Hematopoietic multipotent progenitor cell treated with erythropoietin and hydrocortisone succinate and interleukin-3 and kit ligand, for 8 days (in vitro differentiated cells): ENCODE measurements at places on chromosomes 3 and 15.

- no peak for DNase-seq
Measured at GRCh38 chr3:133477487-133477886, 77.6 kb downstream of the BFSP2 start.

- DNase-seq: no peak
Measured at GRCh38 chr15:39746714-39747276, 35.8 kb downstream of the FSIP1 start.

- no peak for DNase-seq
Measured at GRCh38 chr15:73809728-73810501, 56.8 kb upstream of the INSYN1 start.

DNA sequence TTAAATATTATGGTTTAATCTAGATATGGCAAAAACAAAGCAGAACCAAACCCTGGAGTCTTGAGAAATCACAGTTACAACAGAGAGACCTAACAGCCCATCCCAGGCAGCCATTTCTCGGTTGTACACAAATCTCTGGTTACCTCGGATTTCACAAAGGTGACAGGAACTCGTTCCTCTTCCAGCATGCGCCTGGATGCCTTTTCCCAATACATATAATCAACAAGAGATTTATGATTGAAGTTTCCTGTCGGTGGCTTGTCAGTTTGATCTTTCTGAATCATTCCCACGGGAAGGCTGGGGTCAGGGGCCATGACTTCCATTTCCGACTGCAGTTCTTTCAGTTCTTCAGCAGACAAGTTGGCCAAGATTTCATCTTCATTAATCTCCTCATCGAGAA is 445 bp downstream of the LMOD3 start:
- no peak for DNase-seq

- no peak for DNase-seq
Measured at GRCh38 chr3:69339760-69340159, 46.1 kb downstream of the FRMD4B start.

GRCh38 chr3:56928379-56929068 is 126.8 kb upstream of the ARHGEF3 start:
- peak; percentile 25 for DNase-seq

DNA sequence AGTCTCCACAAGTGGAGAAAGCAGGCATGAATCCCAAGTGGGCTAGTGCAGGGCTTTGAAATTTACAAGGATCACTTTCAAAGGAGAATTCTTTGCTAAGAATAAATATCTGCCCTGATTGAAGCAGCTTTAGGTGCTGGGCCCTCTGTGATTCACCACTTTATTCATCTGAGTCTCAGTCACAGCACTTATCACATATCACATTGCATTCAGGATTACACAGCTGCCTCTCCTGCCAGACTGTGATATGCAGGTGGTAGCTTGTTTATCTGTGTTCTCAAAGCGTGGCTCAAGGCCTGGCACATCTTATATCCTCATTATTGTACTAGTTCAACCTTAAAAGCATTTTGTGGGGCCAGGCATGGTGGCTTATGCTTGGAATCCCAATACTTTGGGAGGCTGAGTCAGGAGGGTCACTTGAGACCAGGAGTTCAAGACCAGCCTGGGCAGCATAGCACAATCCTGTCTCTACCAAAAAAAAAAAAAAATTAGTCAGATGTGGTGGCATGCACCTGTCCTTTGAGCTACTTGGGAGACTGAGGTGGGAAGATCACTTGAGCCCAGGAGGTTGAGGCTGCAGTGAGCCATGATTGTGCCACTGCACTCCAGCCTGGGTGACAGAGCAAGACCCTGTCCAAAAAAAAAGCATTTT is 156.9 kb upstream of the EIF1B start:
- DNase-seq: peak; percentile 4

GRCh38 chr3:167820102-167820865 is 84.8 kb downstream of the SERPINI1 start:
- DNase-seq: no peak

- no peak for DNase-seq
Measured at GRCh38 chr15:60222404-60222803, 175.4 kb downstream of the ANXA2 start.

DNA sequence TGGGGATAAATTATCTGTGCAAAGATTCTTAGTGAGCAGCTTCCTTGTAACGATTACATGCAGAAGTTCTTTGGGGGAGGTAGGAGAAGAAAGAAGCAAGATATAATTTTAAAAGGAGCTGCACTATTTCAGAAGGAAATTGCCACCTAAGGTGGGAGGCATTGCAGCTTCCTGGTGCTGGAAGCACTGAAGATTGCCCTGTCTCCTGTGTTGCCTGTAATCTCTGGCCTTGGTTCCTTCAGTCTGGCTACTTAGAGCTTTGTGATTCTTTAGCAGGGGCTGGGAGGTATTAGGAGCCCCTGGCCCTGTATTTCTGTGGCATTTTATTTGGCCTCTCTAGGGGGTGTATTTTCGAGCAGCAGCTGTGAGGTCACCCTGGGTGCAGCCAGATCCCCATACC is 35.5 kb downstream of the CACNA2D3 start:
- no peak for DNase-seq

DNA sequence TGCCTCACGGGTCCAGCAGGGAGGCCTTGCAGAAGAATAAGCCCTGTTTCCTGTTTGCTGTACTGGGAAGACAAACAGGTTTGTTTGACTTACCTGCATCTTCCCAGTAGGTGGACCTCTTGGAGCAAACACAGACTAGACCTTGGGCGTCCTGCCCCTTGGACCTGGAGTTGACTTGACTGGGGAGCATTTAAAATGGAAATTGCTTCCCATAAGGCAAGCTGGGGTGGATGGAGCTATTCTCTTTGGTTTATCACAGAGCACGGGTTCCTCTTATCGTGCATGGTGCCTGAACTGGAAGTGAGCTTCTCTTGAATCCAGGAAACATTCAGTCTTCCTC is 151.4 kb downstream of the RPLP1 start:
- peak; percentile 31 for DNase-seq

DNA sequence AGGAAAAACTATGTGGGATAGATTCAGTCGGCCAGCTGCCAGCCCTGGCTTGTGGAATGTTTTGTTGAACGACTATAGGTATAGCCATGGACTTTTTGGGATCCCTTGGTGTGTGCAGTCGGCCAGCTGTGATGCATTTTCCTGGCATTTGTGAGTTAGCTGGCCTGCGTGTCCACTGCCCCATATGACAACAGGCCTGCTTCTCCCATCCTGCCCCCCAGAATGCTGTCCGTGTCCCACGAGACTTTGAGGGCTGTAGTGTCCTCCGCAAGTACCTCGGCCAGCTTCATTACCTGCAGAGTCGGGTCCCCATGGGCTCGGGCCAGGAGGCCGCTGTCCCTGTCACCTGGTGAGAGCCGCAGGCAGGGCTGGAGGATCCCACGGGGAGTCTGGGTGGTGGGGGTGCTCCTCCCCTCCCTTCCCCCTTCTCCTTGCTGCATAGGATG is 23.6 kb downstream of the PTPN23 start:
- DNase-seq: no peak

- peak; percentile 65 for DNase-seq
Measured at GRCh38 chr3:129586746-129587430, 19.6 kb downstream of the PLXND1 start.

DNA sequence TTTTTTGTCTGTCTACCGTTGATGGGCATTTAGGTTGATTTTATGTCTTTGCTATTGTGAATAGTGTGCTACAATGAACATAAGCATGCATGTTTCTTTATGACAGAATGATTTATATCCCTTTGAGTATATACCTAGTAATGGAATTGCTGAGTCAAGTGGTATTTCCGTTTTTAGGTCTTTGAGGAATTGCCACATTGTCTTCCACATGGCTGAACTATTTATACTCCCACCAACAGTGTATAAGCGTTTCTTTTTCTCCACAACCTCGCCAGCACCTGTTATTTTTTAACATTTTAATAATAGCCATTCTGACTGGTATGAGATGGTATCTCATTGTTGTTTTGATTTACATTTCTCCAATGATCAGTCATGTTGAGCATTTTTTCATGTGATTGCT is 89.6 kb upstream of the GALNT15 start:
- DNase-seq: no peak

DNA sequence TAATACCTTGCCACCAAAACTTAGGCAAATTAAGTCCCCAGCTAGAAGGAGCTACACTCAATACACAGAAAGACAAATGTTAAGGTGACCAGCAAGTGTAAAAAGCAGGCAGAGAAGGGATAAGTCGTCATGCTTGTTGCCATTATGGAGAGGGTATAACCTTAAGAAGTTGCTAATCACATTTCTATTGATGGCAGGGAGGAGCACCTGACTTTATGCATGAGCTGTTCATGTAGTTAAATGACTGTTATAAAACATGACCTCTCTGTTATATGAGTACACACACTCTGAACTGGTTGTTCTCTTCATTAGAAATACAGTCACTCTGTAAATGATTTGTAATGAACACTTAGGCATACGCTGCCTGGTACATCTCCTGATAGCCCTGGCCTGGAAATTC is 6.6 kb upstream of the CCNL1 start:
- DNase-seq: no peak

DNA sequence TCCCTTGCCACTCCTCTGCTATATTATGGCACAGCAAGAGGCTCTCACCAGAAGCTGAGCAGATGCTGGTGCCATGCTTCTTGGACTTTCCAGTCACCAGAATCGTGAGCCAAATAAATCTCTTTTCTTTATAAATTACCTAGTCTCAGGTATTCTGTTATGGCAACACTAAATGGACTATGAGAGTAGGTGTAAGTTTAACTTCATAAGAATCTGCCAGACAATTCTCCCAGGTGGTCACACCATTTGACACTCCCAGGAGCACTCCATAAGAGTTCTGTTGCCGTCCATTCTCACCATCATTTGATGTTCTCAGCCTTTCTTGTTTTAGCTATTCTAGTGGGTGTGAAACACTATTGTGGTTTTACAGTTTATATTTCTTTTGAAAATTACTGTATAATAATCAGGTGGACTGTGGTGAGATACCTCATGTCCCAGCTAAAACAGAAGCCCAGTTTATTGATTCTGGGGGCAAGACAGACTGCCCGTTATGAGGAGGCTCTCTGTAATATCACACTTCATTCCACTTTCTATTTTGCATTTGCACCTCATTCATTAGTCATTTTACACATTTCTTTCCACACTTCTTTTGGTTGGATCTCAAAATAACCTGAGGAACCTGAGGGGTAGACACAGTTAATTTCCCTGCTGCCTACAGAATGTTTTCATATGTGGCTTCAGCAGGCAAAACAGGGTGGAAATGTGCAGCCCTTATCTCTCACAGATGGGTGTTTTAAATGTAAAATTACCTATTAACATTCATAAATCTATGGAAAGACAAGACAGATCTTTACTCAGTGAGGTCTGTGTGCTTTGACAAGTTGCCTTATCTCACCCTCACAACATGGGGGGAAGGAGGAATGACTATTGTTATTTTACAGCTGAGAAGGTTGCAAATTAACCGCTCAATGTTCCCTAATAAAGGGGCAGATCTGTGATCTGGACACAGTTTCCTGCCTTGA is 42.1 kb downstream of the CDCP1 start:
- DNase-seq: peak; percentile 89

DNA sequence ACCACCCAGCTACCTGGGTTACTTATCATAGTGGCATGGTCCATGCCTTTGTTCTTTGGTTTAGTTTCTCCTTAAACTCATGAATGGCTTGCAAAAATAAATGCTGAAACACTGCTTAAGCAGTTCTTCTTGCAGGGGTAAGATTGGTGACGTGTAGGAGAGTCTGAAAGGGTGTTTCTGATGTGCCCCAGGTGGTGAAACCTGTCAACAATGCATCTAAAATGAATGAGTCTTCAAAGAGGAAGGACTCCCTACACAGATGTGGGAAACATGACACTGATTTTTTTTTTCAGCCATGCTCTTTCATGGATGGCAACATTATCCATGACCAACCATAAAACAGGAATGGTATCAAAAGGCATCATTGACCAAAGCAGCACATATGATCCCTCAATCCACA is 72.0 kb downstream of the KCNH8 start:
- no peak for DNase-seq

DNA sequence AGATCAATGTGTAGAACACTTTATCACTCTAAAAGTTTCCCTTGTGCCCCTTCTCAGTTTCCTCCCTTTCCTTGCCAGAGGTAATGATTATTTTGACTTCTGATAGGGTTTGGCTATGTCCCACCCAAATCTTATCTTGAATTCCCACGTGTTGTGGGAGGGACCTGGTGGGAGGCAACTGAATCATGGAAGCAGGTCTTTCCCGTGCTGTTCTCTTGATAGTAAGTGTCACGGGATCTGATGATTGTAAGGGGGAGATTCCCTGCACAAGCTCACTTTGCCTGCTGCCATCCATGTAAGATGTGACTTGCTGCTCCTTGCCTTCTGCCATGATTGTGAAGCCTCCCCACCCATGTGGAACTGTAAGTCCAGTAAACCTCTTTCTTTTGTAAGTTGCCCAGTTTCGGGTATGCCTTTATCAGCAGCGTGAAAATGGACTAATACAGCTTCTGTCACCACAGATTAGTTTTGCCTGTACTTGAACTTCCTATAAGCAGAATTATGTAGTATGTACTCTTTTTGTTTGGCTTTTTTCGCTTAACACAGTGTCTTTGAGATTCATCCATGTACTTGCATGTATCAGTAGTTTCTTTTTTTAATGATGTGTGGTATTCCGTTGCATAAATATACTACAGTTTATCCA is 7.2 kb downstream of the FEM1B start:
- peak; percentile 94 for DNase-seq

- no peak for DNase-seq
Measured at GRCh38 chr3:43181202-43181821, 75.4 kb upstream of the POMGNT2 start.

DNA sequence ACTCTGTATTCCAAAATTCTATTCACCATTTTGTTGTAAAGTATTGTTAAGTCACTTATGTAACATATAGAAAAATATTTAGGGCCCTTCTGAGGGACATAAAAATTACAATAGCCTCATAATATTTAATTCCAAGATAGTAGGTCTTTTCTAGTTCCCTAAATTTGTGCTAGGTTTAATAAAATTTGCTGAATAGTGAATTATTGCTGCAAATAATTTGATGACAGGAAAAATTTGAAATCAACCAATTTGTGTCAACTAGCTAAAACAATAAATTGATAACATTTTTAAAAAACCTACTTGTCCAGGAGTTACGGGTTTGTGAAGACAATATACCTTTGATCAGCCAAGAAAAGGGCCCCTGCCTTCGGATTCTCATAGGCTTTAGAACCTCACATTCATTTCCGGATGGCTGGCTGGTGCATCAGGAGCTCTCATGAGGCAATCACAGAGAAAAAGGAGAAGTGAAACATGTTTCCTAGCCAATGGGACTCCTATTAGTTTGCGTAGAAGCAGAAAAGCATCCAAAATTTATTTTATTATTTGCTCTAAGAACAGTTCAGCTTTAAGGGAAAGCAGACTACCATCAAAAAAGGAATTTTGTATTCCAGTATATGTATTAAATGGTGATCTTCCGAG is 177.2 kb downstream of the LRRC3B start:
- DNase-seq: no peak

DNA sequence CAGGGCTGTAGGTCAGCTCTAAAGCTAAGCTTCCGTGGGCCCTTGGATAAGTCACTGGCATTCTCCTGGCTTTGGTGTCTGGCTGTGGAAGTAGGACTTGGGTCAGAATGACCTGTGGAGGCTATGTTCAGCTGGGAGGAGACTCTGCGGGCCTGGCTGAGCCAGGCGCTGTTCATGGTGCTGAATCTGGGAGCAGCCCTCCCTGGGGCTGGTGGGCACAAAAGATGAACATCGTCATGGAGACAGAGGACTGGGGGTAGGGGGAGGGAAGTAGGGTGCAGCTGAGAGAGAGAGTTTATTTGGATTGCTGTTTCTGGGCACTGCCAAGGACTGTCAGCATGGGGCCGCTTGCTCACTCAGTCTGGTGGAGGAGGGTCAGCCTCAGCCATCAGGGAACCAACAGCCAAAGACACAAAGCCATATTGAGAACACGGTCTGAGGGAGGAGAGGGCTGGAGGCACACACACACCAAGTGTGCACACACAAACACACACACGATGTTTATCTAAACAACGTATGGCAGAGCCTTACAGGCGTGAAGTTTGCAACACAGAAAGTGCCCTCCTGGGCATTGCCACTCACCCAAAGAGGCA is 120.7 kb upstream of the LINGO1 start:
- DNase-seq: peak; percentile 31
